Uterus (tissue), 4 donors: ENCODE measurements at places on chromosomes 3 and 15.

DNA sequence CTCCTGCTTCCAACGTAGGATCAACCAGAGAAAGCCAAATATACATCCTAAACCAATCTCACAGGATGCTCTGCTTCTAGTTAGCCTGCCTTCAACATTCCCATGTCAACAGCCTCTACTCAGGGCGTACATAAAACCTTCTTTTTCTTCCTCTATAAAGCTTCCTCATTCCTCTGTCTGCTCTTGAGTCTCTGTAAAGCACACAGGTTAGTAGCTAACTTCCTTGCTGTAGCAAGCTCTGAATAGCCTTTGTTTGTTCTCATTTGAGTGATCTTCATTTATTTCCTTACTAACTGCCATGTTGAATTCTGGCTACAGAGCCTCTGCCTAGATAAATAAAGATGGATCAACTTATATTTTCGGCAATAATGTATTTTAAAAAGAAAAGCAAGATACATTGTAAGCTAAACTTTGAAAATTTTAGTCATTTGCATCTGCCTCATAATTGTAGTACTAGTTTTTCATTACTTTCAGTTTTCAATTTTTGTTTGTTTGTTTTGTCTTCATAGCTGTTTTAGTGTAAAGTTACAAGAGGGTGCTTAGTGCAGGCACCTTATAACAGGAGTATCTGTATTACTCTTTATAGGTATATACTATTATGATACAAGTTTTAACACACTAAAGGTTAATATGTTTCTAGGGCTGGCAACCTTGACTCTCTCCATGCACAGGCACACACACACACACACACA is 498.2 kb downstream of the PYDC2 start:
- DNase-seq, result no peak

- DNase-seq, result no peak
Observed at GRCh38 chr15:89115547-89115946, 27.3 kb downstream of the ABHD2 start.

GRCh38 chr15:31214864-31215489 is 111.7 kb upstream of the KLF13 start:
- DNase-seq, result peak; percentile 63

DNA sequence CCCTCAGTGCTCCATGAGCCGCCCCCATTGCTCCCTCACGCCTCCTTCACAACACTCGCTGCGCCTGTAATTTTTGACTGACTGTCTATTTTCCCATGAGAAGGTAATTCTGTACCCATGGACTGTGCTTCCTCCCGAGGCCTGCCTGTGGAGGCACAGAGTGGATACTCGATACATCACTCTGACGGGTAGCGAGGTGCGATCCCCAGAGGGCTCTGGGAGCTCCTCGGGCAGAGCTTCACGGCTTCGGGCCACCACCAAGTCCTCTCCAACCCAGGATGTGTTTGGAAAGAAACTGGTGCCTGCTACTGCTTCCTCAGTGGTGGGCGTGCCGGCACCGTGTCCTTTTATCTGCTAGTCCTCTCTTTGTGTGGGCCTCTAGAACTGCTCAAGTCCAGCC is 108.6 kb upstream of the DLG1 start:
- DNase-seq, result no peak

DNA sequence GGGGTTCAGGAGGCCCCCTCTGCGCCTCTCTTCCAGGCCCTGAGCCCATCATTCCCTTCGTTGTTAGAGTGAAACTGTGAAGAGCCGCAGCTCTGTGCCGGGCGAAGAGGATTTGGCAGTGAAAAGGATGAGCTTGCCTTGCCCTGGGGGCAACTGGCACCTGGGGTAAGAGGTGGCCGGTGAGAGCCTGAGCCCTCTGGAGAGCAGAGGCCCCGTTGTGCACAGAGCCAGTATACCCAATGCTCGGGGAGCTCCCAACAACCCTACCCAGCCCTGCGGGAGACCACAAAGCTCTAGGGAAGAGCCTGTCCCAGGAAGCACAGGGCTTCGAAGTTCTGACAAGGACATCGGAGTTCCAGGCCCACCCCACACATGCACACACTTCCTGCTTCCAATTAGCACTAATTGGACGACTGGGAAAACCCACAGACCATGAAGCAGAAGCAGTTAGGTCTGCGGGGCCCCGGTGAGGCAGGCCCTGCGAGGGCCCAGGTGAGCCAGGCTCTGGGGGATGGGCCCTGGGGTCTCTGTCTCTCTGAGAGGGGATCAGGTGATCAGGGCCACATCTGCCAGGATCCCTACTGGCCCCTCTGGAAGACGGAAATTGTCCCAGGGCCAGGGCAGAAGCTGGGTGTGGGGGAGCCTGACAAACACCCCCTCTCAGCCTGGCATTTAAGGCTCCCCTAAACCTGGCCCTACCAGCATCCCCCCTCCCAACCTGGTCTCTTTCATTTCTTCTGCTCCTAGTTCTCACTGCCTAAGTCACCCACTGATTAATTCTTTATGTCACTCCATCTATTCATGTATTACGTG is 27.9 kb upstream of the SFMBT1 start:
- no peak for DNase-seq

- no peak for DNase-seq
Observed at GRCh38 chr3:14340960-14341708, 61.3 kb upstream of the SLC6A6 start.

DNA sequence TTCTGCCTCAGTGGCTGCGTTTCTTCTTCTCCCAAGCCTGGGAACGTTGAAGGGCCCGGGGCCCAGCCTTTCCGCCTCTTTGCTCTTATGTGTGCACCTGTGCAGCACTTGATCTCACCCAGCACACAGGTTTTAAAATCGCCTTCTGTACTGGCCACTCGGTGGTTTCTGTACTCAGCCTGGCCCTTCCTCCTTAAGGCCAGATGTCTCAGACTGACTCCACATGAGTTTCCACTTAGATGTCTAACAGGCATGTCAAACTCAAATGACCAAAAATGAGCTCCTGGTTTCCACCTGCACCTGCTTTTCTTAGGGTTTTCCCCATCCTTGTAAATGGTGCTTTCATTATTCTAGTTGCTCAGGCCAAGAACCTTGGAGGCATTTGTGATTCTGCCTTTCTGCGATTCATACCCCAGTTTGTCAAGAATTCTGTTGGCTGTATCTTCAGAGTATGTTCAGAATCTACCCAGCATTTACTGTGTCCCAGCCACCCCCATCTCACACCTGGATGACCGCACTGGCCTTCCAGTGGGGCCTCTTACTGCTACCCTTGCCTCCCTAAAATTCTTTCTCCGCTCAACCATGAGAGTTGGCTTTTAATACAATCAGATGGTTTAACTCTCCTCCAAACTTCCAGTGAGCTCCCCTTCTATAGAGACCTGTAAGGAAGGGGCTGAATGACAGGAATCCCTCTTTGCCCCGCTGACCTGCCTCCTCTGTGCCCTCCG is 2.2 kb upstream of the TRAK1 start:
- no peak for DNase-seq

DNA sequence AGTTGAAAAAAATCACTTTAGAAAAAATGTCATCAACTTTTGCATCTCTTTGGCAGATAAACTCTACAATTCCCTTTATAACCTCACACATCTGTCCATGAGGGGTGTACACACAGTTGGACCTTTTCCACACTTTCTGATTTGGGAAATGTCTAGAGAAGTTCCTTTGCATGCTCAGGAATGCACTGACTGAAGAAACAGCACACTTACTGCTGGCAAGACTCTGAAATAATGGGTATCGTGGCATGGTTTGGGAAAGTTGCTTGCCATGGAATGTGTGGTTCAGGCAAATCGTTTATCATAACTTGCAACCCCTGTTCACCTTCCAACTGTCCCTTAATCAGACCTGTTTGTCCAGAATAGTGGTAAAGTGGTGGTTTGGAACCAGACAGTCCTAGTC is 135.3 kb upstream of the TGFBR2 start:
- no peak for DNase-seq

- DNase-seq, result no peak
Observed at GRCh38 chr15:41025393-41025792, 72.1 kb downstream of the CHAC1 start.

DNA sequence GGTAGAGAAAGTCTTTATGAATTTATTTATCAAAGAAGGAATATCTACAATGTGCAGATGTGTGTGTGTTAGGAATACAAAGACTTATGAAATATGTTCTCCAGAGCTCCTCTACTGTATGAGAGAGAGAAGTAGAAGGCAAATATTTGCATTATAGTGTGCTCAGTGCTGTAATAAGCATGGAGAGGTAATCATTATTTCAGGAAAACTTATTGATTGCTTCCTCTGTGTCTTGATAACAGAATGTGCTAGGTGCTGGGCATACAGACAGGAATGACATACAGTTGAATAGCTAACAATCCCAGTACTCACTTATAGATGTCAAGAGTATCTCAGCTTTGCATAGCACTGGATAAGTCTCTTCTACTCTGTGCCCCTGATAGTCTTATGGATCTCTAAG is 30.2 kb downstream of the ATG7 start:
- DNase-seq, result no peak

GRCh38 chr15:52394118-52394517 is 98.5 kb upstream of the MYO5C start:
- DNase-seq, result no peak

GRCh38 chr15:59002418-59002859 is 15.0 kb downstream of the RNF111 start:
- no peak for DNase-seq

DNA sequence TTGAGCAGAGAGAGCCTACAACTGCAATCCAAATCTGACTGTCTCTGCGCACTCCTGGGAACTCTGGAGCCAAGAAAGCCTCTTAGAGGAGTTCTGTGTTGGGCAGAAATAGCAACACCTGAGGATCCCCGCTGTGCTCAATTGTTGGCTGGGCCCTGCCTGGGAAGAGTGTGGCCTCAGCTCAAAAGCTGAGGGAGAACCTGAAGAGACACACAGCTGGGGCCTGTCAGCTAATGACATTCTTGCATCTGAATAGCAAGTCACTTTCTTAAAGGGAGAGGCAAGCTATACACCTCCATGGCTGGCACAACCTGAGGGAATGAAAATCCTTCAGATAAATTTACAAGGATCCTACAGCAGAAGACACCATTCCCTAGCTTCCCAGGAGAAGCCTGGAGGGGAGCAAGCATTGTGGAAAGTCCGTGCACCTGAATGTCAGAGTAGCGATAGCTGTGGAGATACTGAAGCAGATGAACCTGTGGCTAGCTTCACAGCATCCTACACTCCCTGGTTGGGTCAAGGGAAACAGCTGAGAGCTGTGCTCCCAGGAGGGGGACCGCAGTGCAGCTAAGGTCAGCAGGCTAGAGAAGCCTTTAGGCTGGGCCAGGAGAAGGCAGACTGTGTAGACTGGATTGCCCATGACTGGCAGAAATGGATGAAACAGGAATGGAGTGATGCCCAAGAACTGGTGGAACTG is 159.9 kb upstream of the PFN2 start:
- DNase-seq, result no peak

GRCh38 chr3:134630506-134630905 is 20.3 kb downstream of the KY start:
- no peak for DNase-seq

- no peak for DNase-seq
Observed at GRCh38 chr3:45064512-45065372, 38.6 kb downstream of the CLEC3B start.

DNA sequence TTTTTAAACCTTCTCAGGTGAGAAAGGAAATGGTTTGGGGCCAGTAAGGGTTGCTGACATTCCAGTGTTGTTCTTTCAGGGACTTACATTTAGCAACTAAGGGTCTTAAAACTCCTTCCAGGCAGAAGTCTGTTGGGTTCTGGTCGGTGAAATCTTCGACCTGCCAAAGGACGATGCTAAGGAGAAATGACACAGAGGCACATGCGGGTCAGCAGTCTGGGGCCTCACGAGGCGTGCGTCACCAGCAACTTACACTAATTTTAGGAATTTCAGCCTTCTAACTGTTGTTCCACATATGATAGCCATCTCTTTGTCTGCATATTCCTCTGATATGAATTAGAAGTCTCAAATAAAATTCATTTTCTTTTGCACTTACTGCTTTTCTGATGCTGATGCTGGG is 64.1 kb upstream of the TMEM108 start:
- DNase-seq, result no peak

- no peak for DNase-seq
Observed at GRCh38 chr15:49215768-49216739, 46.0 kb downstream of the GALK2 start.

DNA sequence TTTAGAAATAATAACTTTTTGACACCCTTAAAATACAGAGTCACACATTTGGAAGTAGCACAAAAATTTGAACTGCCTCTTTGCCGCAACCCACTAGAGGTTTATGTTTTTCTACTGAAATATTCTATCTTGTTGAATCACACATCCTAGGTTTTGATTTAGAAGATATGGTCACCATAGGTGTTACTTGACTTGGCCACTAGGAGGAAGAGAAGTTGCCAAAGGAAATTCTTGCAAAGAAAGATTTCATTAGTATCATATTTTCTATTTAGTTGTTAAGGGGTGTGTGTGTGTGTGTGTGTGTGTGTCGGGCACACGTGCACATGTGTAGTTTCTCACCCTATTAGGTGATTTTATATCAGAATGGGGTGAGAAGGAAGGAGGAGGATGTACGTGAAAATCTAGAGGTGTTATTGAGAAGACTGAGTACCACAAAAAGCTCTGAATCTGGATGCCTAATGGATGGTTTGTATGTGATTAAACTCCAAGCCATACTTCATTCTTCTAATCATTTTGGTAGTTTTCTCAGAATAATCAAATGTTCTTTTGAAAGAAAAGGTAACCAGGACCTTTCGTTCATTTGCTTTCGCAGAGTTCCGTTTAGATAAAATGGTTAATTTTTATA is 31.5 kb downstream of the ZFAND6 start:
- no peak for DNase-seq

DNA sequence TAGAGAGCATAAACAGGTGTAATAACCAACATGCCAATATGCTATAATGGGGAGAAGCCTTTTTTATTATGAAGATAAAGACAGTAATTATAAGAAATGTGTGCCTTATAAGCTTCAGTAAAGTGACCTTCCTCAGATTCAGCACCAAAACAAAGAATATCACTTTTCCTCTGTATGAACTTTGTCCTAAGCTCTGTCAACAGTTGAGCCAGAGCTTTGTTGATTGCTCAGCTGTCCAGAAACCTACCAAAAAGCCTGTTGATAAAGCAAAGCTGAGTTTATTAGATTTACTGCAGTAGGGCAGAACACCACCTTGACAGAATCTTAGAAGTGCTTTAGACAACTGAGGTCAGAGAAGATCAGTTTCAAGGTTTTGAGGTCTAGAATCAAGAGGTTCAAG is 635.3 kb downstream of the EDEM1 start:
- no peak for DNase-seq

DNA sequence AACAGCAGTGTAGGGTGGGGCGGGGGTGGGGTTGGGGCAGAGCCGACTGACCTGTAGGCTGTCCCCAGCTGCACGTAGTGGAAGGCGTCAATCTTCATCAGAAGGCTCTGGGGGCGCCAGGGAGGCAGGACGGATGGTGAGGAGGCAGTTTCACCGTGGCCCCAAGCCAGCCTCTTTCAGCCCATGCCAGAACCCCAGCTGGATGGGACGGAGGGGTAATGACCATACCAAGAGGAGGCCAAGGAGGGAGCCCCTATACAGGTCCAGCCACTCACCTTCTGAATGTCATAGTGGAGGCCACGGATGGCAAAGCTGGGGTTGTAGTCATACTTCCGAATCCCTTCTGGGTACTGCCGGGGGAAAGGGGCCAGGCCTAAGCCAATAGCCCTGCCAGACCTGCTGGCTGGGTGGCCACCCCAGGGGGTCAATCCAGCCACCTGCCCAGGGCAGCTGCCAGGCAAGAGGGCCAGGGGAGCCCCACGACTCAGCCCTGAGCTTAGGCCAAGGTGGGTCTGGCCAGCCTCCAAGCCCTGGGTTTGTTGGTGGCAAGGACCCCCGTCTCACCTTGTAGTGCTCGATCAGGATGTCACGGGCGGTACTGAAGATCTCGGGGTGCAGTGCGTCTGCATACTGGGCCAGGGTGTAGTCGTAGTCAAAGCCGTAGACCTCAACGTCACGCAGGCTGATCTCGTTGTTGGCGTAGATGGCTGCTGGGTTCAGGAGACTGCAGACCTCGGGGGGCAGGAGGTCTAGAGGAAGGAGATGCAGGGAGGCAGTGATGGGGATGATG is 4.9 kb downstream of the NT5DC2 start:
- DNase-seq, result peak; percentile 15
